ENCODE measurements at places on chromosomes 2 and 18.

DNA sequence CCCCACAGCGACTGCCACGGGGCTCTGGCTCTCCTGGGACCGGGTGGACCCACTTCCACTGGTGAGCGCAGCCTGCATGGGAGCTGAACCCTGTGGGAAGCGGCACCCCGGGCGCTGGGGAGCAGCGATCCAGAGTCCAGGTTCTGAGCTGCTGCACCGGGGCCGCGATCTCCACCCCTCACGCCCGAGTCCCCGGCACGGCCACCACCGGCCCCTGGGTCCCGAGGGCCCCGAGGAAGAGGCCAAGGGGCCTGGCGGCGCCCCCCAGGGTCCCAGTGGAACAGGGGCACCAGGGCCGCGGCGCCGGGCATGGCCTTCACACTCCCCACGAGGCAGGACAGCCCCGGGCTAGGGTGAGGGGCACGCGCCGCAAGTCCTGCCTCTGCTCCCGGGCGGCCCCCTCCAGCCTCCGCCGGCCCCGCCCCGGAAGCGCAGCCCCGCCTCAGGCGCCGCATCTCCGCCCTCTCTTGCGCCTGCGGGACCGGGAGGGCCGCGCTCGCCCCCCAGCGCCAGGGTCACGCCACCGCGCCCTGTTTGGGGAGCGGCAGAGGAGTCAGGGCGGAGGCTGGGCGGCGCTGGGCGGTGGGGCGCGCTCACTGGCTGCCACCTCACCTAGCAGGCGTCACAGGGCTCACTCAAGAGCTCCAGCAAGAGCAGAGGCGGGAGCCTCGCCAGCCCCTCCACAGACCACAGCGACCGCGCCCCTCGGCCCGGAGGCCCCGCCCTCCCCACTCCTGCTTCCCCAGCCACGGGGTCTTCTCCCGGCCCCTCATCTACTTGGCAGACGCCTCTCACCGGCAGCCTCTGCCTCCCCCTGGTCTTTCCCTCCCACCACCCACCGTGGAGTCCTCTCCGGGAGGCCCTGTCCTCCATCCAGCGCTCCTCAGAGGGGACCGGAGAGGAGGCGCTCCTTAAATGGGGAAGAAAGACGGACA, 26.8 kb downstream of the THAP4 start:
- peak; percentile 83 for DNase-seq

DNA sequence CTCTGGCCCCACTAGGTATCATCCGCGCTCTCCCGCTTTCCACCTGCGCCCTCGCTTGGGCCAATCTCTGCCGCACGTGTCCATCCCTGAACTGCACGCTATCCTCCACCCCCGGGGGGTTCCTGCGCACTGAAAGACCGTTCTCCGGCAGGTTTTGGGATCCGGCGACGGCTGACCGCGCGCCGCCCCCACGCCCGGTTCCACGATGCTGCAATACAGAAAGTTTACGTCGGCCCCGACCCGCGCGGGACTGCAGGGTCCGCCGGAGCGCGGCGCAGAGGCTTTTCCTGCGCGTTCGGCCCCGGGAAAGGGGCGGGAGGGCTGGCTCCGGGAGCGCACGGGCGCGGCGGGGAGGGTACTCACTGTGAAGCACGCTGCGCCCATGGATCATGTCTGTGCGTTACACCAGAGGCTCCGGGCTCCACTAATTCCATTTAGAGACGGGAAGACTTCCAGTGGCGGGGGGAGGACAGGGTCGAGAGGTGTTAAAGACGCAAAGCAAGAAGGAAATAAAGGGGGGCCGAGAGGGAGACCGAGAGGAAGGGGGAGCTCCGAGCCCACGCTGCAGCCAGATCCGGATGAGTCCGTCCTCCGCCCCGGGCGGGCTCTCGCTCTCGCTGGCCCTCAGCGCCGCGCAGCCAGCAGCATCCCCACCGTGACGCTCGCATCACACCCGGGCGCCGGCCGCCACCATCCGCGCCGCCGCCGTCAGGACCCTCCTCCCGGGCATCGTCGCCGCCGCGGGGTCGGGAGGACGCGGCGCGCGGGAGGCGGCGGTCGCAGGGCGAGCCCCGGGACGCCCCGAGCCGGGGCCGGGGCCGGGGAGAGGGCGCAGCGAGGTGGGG, 664 bp downstream of the NETO1 start:
- no peak for DNase-seq

DNA sequence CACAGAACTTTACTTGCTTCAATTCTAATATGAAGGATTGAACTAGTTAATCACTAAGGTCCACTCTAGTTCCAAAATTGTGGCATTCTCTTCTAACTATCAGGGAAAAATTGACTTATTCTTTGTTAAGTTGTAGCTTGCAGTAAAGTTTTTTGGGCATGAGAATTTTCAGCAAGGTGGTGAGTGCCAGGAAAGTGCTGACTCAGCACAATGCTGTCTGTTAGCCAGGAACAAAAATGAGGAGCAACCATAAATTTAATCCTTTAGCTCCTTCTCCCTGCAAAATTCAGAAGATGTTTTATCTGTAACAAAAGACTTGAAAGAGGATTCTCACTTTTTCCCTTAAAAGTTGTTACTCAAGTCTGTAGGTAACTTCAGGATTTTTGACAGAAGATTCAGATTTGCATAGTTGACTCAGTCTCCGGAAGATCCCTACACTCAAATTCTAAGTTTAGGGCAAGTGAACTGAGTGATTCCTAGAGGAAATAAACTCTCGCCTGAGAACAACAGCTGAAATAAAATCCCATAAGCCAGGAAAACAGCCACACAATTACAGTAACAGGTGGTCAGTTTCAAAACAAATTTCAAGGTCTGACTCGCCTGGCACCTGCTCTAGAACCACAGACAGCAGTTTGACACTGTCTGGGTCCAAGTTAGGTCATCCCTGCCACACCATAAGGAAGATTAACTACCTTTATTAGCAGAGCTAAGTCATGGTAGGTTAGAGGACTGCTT, 20.2 kb upstream of the DARS1 start:
- no peak for DNase-seq

GRCh38 chr2:237726401-237726830, 72.2 kb upstream of the RBM44 start:
- no peak for DNase-seq

DNA sequence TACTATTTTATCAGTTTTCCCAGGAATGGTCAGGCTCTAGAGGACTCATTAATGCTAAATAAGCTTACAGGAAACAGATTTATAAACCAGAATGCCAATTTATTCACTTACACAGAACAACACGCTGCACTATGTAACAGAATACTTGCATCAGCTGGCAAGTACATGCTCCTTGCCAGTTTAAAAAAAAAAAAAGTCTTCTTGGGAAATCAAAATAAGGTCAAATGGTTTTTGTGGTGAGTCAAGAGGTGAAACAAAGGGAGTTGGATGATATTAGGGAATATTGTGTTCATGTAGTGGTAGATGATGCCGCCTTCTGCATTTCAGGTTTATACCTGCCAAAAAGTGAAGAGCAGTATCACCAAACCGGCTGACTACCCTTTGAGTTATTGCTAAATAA, 1322.1 kb upstream of the ZEB2 start:
- DNase-seq: no peak

GRCh38 chr2:209917154-209917771, 85.2 kb upstream of the RPE start:
- DNase-seq: no peak

DNA sequence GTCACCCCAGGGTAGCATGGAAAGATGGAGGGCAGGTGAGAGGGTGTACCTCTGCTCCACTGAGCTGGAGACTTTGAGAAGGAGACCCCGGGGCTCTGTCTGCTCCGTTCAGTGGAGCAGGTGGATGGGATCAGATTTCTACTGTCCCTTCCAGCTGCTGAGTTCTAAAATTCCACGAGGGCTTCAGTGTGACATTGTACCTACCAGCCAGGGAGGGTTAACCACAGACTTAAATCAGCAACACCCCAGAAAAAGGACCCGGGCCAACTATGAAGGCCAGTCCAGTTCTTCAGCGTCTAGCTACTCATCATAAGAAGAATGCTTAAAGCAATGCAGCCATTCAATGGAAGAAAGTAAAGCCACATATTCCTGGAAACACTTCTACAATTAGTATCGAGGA, 23.8 kb downstream of the STAT1 start:
- DNase-seq: no peak

GRCh38 chr2:160039166-160039903, 23.1 kb downstream of the PLA2R1 start:
- DNase-seq: no peak

GRCh38 chr2:114160263-114160981, 270.5 kb downstream of the ACTR3 start:
- DNase-seq: no peak

- peak; percentile 79 for DNase-seq
These were observed 80.2 kb downstream of the SMAD4 start for GRCh38 chr18:51110073-51110797.

DNA sequence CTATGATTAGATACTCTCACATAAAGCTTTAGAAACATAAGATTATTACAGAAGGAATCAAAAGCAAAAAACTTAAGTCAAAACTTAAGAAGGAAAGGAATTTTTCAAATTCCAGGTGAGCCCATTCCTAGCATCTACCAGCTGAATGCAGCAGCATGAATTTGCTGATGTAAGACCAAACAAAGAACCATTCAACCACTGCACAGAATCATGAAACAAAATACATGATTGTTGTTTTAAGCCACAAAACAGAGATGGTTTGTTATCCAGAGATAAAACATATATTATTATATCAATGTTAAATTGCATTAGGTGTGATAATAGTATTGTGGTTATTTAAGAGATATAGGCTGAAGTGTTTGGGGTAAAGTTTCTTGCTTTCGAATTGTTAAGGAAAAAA, 29.0 kb downstream of the PIGN start:
- no peak for DNase-seq

- DNase-seq: no peak
These were observed 245.5 kb upstream of the COPS8 start for GRCh38 chr2:236840215-236840614.

DNA sequence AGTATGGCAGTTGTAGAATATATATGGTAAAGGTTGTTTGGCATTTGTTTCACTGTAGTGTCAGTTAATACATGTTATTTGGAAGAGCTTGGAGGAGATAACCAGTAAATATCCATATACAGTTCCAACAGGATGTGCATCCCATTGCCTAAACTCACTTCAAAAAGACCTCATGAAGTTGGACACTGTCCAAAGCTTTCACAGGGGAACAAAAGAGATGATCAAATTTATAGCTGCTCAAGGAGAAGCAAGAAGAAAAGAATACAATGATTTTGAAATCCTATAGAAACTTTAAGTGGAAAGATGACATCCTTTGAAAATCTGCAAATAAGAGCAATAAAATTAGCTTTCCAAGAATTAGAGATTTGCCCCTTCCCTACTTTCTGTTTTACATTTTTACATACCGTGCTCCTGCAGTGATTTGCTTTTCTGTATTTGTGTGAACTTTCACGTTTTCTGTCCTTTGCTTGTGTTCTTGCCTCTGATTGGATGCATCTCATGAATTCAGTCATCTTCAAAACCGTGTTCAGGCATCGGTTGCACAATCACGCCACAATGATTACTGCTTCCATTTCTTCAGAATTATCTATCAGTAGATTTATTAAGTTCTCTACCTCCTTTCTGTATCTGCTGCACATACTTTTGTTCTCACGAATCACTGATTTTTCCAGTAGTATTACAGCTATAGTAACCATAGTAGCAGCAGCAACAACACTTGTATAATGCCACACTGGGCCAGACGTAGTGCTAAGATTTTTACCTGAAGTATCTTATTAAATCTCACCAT, 83.8 kb downstream of the PARD3B start:
- DNase-seq: no peak

GRCh38 chr2:121491518-121491917, 39.2 kb upstream of the RNU4ATAC start:
- no peak for DNase-seq

- DNase-seq: peak; percentile 77
These were observed 1.2 kb upstream of the NPAS2 start for GRCh38 chr2:100818606-100819369.

DNA sequence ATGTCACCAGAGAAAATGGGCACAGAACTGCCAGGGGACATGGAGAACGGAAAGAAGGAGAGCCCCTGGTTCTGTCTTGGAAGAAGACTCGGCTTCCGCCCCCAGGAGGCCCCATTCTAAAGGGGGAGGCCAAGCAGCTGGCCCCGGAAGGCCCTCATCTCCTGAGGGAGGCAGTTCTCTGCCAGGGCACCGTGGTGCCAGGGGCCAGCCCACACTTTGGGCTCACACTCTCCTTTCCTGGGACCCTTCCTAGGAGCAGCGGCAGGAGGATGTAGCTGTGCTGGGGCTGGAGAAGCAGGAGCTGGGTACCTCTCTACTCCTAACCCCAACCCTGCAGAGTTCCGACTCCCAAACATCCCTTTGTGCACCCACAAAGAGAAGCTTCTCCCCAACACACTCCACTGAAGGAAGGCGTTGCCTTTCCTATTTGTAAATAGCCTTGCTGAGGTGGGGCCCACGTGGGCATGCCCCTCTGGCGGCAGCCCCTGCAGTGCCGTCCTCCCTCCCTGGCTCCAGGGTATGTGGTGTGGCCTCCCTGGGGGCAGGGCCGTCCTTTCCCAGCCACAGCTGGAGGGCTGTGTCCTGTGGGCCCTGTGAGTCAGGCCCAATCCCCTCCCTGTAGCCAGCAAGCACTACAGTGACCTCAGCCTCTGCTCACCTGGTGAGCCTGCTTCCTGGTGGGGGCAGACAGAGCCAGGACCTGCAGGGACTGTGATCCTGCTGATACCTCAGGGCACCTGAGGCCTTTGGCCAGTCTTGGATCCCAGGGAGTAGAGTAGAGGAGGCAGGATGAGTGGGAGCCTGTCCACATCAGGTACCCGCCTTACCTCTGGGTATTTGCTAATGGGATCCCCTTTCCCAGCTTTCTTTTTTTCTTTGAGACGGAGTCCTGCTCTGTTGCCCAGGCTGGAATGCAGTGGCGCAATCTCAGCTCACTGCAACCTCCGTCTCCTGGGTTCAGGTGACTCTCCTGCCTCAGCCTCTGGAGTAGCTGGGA, 26.6 kb downstream of the ZFP36L2 start:
- DNase-seq: no peak

DNA sequence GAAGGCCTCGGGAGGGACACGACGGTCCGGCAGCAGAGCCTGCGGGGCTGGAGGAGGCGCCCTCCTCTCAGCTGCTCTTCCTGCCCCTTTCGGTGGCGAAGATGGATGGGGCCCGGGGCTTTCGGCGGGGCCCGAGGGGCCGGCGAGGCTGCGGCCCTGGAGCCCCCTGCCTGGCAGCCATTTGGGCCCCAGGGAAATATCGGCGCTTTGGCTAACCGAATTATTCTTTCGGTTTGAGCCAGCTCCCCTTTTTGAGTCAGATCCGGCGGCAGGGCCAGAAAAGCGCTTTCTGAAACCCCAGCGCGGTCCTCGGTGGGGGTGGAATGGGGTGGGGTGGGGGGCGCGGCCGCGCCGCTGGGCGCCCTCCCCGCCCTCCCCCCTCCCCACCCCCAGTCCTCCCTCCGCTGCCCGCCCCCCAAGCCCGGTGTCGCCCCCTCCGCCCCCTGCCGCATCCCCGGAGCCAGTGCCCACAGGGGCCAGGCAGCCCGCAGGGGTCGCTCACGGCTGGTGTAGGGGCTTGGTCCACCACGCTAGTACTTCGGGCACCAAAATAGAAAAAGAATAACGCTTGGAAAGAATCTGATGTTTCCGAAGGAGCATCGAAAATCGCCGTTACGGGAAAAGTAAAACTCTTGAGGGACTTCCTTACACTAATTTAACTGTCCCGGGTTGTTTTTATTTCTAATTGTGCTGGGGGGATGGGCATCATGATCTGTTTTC, 9.1 kb upstream of the ARID5A start:
- no peak for DNase-seq

GRCh38 chr2:1584691-1585485, 159.4 kb downstream of the PXDN start:
- DNase-seq: no peak
